NT2/D1 (cell line): ENCODE measurements at places on chromosomes 2 and 18.

DNA sequence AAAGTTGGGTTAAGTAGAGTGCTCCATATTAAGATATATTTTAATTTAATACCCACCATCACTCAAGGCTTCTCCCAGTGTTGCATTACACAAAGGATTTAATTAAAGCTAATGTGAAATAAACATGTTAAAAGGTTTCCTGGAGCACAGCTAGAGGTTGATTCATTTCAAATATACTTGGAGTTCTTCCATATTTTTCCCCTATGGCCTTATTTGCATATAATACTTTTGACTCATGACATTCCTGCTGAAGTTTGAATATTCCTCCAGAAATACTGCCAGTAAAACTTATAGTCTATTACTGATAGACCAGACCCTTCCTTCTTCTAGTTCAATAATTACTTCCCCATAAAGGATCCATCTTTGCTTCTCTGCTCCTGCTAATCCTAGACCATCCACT lies 227.5 kb downstream of the GULP1 start:
- no peak for DNase-seq

DNA sequence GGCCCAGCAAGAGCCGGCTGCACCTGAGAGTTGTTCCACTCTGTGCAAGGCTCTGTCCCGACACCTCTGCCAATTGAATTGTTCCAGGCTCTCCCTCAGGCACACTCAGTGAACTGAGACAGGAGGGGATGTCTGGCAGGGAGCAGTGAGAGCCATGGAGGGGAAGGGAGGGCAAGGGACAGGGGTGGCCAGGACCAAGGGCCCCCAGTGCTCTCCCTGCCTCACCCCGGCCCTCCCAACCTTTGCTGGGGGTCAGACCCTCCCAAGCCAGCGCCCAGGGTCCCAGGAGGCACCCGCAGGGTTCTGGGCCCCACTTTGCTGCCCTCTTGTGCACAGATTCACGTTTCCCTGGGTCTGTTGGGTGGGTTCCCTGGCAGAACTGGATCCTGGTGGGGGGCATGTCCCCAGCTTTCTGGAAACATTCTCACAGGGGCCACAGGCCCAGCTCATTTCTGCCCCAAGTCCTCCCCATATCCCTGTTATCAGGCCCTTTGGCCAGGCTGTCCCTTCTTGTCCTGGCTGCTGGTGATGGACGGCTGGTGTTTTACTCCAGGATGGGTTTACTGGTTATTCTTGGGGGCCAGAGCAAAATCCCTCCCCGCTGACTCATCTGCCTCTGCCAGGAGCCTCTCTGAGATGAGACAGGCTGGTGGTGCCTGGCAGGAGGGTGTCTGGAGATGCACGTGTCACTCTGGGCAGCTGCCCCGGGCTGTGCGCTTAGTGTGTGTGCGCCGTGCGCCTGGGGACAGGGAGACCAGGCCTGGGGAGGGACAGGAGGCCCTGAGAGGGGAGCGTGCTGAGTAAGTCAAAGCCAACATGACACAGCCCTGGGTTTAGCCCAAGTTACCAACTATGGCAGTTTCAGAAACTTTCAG lies 136.5 kb upstream of the CTDP1 start:
- no peak for DNase-seq

- no peak for DNase-seq
Observed at GRCh38 chr2:237873897-237874551, 14.6 kb downstream of the RAMP1 start.

DNA sequence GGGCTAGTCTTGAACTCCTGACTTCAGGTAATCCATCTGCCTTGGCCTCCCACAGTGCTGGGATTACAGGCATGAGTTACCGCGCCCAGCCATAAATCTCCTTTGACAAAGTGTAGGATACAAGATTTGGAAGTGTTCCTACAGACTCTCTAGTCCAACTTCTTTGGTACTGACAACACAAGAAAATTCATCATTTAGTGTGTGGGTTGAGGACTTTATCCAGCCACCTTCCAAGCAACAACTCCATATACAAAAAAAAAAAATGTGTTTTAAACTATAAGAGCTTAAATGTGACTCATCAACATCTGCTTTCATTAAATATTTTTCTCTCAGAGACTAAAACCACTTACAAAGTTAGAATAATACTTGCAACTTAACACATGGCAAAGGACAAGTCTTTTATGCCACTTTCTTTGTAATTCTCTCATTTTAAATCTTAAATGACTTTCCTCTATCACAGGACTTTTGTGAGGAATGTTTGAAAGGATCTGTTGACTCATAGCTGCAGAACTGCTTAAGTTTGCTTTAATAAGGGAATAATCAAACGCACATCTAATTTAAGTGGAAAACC lies 46.2 kb upstream of the ITGAV start:
- no peak for DNase-seq

- DNase-seq = no peak
Observed at GRCh38 chr18:43001821-43002220, 113.7 kb downstream of the RIT2 start.

- no peak for DNase-seq
Observed at GRCh38 chr18:2976218-2977132, 36.5 kb downstream of the LPIN2 start.

GRCh38 chr2:233021771-233022170 lies 8.7 kb upstream of the NGEF start:
- no peak for DNase-seq

GRCh38 chr2:176525086-176525485 lies 255.8 kb downstream of the MTX2 start:
- no peak for DNase-seq

GRCh38 chr2:60873381-60873780 lies 8.0 kb upstream of the REL start:
- no peak for DNase-seq

DNA sequence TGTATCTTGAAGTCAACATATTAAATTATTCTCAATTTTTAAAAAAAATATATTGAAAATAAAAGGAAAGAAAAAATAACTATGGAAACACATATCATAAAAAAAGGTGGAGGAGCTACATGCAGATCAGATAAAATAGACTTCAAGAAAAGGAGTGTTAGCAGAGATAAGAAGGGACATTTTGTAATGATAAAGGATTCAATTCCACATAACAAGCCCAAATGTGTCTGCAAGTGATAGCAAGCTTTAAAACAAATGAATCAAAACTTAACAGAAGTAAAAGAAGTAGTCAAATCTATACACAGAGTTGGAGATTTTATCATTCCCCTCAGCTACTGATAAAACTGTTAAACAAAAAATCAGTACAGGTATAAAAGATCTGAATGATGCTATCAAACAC lies 74.9 kb downstream of the TTC32 start:
- no peak for DNase-seq

- DNase-seq = no peak
Observed at GRCh38 chr2:99112617-99113016, 28.9 kb upstream of the C2orf15 start.

DNA sequence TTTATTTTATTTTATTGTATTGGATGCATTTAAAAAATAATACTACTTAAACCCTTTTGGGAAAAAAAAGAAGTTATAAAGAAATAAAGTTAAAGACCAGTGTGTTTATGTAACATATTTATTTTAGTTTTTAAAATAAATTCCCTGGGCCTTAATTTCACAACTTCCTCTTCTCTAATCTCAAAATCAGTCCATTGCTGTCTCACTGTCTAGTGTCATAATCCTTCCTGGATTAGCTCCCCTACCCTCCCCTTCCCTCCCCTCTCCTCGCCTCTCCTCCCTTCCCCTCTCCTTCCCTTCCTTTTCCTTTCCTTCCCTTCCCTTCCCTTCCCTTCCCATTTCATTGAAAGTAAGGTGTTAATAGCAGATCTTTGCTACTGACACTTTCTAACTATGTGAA lies 40.3 kb upstream of the ZEB2 start:
- no peak for DNase-seq

- peak; percentile 69 for DNase-seq
Observed at GRCh38 chr2:71001981-71002570, 7.4 kb upstream of the TEX261 start.

- DNase-seq = no peak
Observed at GRCh38 chr18:13725566-13726231, 659 bp downstream of the FAM210A start.

DNA sequence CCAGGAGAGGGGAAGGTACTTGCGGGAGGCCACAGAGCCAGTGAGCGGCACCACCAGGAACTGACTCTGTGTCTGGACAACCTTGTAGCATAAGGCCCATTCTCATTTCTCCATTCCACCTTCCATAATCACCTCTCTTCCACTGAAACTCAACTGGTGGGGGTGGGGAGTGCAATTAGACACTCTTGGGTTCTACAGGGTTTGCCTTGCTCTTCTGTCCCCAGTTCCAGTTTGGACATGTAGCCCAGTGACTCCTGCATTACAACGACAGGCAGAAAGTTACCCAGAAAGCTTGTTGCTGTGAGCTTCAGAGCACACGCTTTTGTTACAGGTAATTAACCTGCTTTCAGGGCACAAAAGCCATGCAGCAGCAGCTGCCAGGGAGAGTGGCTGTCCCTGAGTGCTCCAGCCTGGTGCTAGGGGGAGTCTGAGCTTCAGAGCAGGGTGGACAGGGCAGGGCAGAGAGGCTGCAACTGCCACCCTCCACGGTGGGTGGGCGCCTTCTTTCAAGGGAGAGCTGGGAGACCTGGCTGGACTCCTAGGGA lies 65.2 kb downstream of the COPS8 start:
- no peak for DNase-seq

DNA sequence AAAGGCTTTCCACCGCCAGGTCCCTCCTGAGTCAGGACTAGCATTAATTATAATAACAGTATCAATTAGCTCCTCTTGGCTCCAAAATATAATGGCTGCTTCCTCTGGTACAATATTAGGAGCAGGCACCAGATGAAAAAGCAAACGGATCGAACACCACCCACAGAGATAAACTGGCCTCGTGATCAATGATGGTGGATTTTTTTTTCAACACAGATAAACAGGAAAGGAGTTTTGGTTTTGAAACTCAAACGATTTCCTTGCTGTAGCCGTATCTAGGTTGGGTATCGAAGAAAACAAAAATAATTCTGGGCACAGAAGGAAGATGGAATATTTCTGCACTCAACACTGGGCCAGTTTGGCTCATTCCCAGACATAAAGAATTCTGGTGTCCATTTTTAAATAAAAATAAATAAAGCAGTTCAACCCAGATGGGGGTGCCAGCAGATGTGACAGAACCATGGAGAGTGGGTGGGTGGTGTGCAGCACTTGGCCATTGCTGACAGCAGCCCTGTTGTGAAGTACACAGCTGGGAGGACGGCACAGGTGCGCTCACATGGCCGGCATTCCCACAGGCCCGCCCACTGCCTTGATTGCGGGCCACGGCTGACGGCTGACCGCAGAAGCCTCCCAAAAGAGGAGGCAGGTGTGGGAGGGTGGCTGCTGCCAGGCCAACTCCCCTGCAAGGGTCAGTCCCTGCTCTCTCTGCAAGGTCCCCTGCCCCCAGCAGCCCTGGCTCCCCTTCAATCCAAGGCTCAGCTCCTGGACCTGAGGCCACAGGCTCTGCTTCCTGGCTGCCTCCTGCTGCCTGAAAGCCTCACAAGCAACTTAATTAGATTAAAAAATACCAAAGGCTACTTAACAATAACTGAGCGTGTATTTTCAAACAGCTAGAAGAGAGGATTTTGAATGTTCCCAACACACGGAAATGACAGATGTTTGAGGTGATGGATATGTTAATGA lies 351.9 kb upstream of the ID2 start:
- DNase-seq = no peak
